Stimulated activated CD8-positive, alpha-beta memory T cell treated with anti-CD3 and anti-CD28 coated beads, Interleukin-4, amount 100 ng/mL, for 48 hours (primary cell): ENCODE measurements at places on chromosomes 7 and 10.

DNA sequence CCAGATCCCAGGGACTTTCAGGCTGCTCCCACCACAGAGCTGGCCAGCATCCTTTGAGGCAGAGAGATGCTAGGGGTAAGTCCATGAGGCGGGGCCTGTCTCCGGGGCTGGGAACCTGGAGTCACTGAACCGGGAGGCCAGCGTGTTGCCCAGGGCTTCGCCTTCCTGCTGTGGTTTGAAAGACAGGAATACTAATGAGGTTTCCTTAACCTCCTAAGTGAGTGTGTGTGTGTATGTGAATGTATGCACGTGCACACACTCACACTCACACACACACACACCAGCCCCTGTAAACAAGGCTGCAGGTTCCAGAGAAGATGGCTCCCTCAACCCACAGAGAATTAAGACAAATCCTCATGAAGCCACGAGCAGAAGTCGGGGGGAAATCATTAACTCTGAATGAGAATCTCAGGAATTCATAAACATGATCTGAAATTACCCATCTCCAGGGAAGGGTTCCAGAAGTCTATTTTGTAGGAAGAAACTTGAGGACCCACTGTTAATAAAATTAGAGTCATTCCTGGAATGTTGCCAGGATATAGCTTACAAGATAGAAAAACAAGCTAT is 20.3 kb upstream of the PFKP start:
- DNase-seq: no peak

DNA sequence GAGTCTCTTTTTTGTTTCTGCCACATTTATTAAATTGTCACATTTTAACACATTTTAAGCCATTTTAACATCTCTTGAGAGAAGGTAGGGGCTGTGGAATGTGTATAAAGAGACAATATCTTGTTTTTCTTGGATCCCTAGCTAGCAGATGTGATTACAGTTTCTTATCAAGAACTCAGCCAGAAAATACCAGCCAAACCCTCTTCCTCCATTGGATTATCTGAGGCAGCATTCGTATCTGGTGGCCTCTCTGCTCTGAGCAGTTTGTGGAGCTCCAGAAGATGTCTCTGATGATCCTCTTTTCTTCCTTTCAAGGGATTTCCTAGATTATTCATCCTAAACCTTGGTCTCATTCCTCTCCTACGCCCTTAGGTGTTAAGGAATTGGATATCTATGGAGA is 35.3 kb upstream of the PFKFB3 start:
- no peak for DNase-seq

DNA sequence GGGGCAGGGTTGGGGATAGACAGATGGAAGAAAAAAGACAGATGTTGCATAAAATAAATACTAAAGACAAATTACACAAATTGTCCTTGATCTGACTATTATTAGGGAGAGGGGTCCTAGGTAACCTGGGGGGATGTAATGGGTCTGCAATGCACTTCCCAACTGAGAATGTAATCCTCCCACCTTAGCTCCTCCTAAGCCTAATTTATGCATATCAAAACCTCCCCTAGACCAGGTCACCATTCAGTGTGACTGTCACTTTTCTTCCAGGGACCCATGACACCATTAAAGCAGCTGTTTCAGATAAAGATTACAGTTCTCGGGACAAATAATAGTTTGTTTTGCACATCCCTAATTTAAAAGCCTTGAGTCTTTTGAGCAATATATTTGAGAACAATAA is 133.9 kb upstream of the FEZF1 start:
- no peak for DNase-seq

- DNase-seq: peak; percentile 69
Observed at GRCh38 chr10:31707093-31708039, 221.3 kb downstream of the ARHGAP12 start.

GRCh38 chr10:50641626-50642025 is 17.9 kb upstream of the SGMS1 start:
- no peak for DNase-seq

- no peak for DNase-seq
Observed at GRCh38 chr7:41472427-41473125, 230.3 kb downstream of the INHBA start.
